Stimulated activated CD4-positive, alpha-beta T cell treated with anti-CD3 and anti-CD28 coated beads, TNF-alpha, amount 100 ng/mL, for 24 hours (primary cell): ENCODE measurements at places on chromosomes 2 and 18.

DNA sequence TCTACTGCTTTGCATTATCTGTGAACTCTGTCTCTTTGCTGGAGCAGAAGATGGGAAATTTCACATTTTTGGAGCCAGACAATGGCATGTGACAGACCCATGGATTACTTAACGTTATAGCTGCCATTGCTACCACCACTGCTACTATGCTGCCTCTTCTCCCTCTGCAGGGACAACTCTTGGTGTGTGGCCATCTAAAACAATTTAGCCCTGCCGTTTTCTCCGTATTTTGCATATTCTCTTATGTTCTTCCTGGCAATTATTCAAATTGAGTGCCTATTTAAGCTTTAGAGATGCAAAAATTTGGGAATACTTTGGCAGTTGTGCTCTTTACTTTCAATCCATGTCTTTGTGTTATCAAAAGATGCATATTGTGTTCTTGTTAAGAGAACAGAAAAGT, 386.8 kb downstream of the XIRP2 start:
- no peak for DNase-seq

- DNase-seq = no peak
Measured at GRCh38 chr2:100588071-100588786, 25.4 kb downstream of the PDCL3 start.

- DNase-seq = no peak
Measured at GRCh38 chr18:44893966-44894365, 213.3 kb downstream of the SETBP1 start.

GRCh38 chr2:11663427-11663826, 6.6 kb downstream of the NTSR2 start:
- DNase-seq = no peak

DNA sequence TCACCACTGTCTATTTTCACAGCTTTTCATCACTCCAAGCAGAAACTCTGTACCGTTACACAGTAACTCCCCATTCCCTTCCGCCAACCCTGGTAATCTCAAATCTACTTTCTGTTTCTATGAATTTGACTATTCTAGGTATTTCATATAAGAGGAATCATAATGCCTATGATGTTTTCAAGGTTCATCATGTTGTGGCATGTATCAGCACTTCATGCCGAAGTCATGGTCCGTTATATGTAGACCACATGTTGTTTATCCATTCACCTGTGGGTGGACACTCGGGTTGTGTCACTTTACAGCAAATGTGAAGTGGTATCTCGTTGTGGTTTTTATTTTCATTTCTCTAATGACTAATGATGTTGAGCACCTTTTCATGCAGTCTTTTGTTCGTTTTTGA, 21.6 kb downstream of the CPSF3 start:
- no peak for DNase-seq

DNA sequence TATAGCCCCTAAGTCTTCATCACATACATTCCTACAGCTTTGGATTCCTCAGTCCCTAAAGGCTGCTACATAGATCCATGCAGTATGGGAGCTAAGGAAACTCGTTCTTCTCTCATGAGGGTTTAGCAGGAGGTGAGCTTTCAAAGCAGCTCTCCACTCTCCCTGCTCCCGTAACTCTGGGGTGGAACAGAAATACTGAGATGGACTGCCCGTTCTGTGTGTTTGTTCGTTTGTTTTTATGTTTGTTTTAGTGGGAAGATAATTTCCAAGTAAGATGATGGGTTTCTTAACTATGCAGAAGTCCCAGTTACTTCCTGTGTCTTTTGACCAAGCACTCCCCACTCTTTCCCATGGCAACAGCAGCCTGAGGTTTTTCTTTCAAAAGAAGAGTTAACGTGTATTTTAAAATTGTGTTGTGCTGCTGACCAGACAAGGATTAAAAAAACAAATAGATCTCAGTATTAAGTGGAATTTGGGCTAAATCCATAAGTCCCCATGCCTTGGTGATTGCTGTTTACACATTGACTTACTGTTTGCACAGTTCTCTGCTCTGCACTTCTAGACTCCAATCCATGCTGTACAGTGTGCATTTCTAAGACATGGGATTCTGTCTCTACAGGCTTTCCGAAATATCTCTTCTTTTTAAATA, 156.4 kb upstream of the SH3BP4 start:
- no peak for DNase-seq

DNA sequence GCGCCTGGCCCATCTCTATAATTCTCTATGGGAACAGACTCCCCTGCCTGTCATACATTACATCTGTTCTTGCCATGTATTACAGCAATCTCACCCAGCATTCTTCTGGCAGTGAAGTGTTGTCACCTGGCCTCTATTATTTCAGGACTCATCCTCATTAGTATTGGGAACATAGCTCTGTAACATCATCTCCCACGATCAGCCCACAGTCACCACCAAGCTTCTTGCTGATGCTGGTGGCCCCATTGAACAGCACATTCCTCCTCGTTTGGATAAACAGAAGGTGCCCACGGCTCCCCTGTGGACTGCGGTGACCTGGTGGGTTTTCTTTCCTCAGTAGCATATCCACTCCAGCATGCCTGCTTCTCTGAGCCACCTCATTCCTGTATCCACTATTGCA, 21.5 kb downstream of the CHCHD5 start:
- DNase-seq = no peak

DNA sequence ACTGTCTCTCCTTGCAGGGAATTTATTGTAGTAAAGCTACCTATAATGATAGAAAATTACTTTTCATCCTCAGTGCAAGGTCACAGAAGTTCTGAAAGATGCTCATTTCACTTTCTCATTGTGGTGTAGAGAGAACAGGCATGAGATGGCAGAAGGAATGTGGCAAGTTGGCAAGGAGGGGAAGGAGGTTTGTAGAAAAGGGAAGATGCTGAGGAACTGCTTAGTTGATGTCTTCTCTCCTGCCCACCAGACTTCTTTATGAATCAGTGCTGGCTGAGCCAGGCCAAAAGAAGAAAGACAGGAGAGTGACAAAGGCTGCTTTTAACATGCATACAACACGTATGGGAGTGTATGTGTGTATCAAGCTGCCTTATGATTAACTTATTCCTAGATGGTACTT, 164.4 kb downstream of the PRPF40A start:
- DNase-seq = no peak

- DNase-seq = no peak
Measured at GRCh38 chr2:114024326-114024725, 134.4 kb downstream of the ACTR3 start.

GRCh38 chr18:1015777-1016176, 111.1 kb downstream of the ADCYAP1 start:
- DNase-seq = no peak

GRCh38 chr2:121944072-121944831, 188.8 kb downstream of the TSN start:
- no peak for DNase-seq

DNA sequence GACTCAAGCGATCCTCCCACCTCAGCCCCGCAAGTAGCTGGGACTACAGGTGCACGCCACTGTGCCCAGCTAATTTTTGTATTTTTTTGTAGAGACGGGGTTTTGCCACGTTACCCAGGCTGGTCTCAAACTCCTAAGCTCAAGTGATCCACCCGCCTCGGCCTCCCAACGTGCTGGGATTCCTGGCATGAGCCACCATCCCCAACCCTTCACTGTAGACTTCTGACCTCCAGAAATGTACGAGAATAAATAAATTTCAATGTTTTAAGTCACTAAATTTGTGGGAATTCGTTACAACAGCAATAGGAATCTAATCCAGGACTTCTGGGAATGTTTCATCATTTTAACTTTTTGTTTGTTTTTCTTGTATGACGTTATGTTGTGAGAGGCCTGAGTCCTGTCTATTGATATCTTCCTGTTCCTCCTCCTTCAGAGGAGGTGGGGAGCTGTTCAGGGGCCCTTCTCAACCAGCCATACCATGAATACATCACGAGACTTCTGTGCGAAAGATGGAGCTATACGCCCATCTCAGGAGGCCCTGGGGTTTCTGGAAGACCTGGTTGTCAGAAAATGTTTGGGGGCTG, 40.0 kb downstream of the TEX44 start:
- no peak for DNase-seq

DNA sequence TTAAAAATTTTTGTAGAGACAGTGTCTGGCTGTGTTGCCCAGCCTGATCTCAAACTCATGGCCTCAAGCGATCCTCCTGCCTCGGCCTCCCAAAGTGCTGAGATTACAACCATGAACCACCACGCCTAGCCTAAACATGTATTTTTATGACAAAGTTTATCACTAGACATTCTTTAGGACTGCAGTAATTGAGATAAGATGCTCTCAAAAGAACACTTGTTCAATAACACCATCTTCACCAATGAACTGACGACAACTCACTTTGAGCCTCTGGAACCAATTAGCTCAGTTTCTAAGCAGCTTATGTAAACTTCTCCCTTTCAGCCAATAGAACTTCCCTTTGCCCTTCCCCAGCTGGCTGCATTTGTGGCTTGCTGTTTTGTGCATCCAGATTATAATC, 15.3 kb upstream of the PPP4R1 start:
- no peak for DNase-seq

- DNase-seq = no peak
Measured at GRCh38 chr2:71174207-71174606, 43.8 kb downstream of the MPHOSPH10 start.

- DNase-seq = no peak
Measured at GRCh38 chr2:72103690-72104089, 44.0 kb downstream of the CYP26B1 start.

DNA sequence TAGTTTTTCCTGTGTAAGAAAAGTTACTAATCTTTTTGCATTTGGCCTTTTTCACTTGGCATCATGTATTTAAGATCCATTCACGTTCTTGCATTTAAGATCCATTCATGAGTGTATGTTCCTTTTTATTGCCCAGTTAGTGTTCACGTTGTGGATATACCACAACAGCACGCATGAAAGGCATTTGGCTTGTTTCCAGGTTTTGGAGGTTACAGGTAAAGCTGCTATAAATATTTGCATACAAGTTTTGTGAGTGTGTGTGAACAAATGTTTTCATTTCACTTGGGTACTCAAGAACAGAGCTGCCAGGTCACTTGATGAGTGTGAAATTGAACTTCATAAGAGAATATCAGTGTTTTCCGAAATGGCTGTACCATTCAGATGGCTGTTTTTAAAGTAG, 121.2 kb downstream of the CCBE1 start:
- DNase-seq = no peak

DNA sequence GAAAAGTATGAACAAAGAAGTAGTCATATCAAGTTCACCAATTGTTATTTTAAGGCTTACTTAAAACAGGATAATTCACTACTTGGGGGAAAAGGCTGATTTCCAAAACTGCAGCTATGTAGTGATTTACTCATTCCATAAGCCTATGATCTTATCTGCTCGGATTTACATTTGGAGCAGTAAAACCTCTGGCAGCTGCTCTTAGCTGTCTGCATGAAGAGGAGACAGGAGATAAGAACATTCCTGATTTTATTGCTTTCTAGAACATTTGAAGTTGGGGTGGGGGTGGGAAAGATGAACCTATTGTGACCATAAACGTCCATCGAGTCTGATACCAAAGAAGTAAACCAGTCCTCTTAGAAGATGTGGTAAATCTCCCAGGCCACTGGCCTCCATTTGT, 120.9 kb downstream of the MMADHC start:
- no peak for DNase-seq

GRCh38 chr18:34697233-34697632, 12.9 kb upstream of the DTNA start:
- DNase-seq = no peak

DNA sequence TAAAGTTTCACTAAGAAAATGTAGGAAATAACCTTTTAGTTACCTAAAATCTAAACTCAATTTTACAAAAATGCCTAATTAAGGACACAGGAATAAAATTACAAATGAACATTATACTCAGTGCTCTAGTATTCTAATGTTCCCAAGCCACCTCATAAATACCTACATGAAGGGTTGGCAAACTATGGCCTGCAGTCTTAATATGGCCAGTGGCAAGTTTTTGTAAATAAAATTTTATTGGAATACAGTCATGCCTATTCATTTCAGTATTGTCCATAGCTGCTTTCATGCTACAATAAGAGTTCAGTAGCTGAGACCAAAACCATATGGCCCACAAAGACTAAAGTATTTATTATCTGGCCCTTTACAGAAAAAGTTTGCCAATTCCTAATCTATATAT, 53.8 kb downstream of the SS18 start:
- DNase-seq = no peak

GRCh38 chr2:215504547-215504946, 68.7 kb upstream of the FN1 start:
- DNase-seq = no peak

GRCh38 chr2:73841912-73842738, 13.4 kb downstream of the STAMBP start:
- no peak for DNase-seq

- DNase-seq = no peak
Measured at GRCh38 chr2:138964418-138964817, 184.2 kb upstream of the NXPH2 start.

- no peak for DNase-seq
Measured at GRCh38 chr2:117888897-117889296, 74.4 kb downstream of the DDX18 start.

DNA sequence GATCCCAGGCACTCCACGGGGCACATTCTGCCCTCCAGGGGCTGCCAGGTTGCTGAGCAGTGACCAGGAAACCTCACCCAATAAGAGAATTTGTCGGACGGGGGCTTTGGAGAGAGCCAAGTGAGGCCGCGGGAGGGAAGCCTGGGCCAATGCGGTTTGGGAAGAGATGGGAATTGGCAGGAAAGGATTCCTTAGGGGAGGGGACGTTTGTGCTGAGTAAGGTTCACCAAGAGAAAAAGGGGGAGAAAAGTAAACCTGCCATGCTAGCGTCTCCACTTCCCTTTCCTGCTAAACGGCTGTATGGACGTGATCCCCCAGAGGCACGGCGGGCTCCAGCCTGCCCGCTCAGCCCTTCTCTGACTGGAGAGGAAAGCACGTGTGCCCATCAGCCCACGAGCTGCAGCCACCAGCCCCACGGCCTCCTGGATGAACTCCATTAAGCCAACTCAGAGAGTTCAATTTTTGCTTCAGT, 194.4 kb upstream of the ID2 start:
- DNase-seq = no peak

DNA sequence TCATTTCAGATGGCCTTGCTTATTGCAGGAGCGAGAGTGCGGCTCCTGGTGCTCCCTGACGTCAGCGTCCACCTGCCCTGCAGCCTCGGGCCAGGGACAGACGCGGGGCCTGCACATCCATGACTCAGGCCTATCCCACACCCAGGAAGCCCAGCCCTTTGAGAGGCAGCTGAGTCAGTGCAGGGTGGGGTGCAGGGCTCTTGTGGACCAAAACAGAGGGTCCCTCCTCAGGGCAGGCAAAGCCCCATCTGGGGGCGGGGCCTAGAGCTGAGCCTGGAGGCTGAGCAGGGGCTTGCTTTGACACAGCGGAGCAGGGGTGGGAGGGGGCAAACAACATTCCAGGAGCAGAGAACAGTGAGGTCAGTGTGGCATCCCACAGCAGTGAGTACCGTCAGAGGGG, 7.7 kb upstream of the ARHGEF4 start:
- DNase-seq = no peak

- no peak for DNase-seq
Measured at GRCh38 chr18:61350578-61350977, 17.3 kb downstream of the CDH20 start.

- DNase-seq = no peak
Measured at GRCh38 chr18:68608851-68609490, 105.9 kb downstream of the TMX3 start.
